Esophagus squamous epithelium (tissue), 5 donors: ENCODE measurements at places on chromosomes 2 and 18.
A peak's percentile ranks its signal among the peaks of the same experiment; 100 is the strongest.

- DNase-seq = no peak
Observed at GRCh38 chr2:121650315-121650930, 1.2 kb upstream of the CLASP1 start.

DNA sequence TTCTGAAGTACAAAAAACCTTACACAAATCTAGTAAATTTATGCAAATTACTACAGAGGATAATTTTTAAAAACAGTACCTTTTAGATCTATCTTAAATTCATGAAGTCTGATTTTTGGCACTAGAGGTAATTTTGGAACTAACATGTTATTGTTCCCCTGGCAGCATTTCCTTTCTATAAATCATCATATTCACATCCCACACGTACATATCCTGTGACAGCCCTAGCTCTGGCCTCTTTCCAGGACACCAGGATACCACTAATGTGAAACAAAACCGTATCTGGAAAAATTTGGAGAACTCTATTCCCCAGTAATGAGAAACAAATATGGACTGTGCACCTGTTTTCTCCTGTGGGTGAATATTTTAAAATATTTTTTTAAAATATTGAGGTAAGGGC, 14.0 kb upstream of the BIRC6 start:
- no peak for DNase-seq

- no peak for DNase-seq
Observed at GRCh38 chr2:238103465-238104225, 3.5 kb downstream of the ESPNL start.

- DNase-seq = no peak
Observed at GRCh38 chr2:125901278-125901677, 754.7 kb upstream of the GYPC start.

GRCh38 chr2:127081826-127082633, 24.9 kb downstream of the BIN1 start:
- peak; percentile 13 for DNase-seq

DNA sequence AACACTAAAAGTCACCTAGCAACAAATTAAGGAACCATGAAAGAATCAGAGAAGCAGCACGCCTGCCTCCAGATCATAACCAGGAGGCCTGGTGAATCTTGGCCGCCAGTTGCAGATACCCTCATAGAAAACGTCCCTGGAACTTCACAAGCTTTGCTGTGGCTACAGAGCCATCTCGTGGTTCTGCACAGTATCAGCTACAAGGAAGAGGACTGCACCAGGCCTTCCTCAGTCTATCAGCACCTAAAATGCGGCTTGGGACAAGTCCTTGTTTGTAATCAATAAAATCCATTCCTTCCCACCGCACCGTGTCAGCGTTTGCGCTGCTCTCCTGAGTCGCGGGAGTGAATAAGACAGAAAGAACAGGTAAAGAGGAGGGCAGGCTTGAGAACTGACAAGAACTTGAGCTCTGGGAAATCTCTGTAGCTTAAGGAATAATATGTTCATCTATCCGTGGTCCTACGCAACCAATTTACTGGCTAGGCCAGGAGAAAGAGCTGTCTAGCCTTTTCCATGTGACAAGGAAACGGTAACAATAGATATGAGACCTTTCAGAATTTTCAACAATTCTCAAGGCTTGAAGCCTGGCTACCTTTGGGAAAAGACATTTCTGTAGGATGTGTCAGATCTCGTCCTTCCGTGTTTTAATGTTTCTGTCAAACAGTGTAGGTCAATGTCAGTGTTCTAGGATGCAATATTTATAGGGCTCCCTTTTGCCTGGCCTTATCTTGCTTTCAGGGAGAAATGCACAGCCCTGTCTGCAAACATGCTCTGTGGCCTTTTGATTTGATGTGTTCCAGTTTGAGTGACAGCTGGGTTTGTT, 128.5 kb upstream of the RAB12 start:
- no peak for DNase-seq

DNA sequence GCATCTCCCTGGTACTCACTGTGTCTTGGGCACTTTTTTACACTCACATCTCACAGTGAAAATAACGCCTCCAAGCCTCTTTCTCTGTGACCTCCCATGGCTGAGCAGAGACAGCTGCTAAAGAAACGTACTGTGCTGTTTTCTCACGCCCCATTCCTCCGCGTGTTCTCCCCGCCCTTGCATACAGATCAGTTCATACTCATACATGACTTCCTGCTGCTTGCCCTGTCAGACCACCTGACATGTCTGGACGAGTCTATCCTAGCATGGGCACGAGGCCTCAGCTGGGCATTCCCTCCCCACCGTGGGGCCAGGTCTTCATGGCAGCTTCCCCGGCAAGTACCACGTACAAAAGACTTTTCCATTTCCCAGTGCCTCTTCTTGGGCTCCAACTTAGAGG, 21.2 kb upstream of the IL1A start:
- DNase-seq = no peak

- DNase-seq = no peak
Observed at GRCh38 chr2:208013285-208014178, 11.8 kb downstream of the PLEKHM3 start.

DNA sequence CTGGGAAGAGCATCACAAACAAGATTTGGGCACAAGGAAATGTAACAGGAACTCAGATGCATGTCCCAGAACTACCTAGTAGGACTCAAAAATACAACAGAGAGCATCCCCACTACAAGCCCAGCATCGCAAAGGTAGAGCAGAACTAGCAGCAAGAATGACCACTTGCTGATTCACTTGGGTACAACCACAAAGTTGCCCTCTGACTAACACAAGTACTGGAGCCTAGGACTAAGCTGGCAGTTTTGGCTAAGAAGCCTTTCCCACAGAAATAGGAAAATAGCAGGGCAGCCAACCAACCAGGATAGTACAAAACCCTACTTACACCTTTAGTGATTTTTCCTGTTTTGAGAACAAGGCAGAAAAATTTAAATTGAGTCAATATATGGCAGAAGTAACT, 193.8 kb downstream of the PAX3 start:
- no peak for DNase-seq

- DNase-seq = no peak
Observed at GRCh38 chr2:15889442-15890123, 50.8 kb upstream of the MYCN start.

- no peak for DNase-seq
Observed at GRCh38 chr18:10522574-10522973, 3.3 kb upstream of the NAPG start.

GRCh38 chr2:60499651-60500265, 53.7 kb downstream of the BCL11A start:
- DNase-seq = no peak

- DNase-seq = no peak
Observed at GRCh38 chr2:225008935-225009334, 33.3 kb downstream of the DOCK10 start.

GRCh38 chr2:157782057-157782845, 93.9 kb downstream of the ACVR1 start:
- no peak for DNase-seq

- DNase-seq = no peak
Observed at GRCh38 chr2:26430826-26431225, 29.1 kb downstream of the DRC1 start.

GRCh38 chr2:64869126-64869525, 120.1 kb upstream of the SLC1A4 start:
- no peak for DNase-seq

DNA sequence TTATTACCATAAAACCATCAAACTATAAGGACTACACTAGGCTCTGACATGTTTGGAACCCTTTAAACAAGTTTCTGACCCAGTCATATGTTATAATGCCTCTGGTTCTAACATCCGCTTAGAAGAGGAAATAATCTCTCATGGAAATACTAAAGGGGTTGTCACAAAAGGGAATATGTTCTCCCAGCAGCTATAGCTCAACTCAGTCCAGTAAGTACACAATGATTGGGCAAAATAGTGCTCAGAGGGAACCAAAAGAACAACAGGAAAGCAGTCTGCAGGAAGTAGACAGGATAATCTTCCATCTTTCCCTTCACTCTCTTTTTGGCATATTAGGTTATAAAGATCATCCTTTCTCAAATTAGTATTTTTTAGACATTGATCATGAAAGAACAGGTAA, 4.3 kb downstream of the SRBD1 start:
- no peak for DNase-seq

- no peak for DNase-seq
Observed at GRCh38 chr2:221137385-221137784, 434.7 kb downstream of the EPHA4 start.

- no peak for DNase-seq
Observed at GRCh38 chr2:219719521-219719920, 92.1 kb downstream of the SLC4A3 start.

DNA sequence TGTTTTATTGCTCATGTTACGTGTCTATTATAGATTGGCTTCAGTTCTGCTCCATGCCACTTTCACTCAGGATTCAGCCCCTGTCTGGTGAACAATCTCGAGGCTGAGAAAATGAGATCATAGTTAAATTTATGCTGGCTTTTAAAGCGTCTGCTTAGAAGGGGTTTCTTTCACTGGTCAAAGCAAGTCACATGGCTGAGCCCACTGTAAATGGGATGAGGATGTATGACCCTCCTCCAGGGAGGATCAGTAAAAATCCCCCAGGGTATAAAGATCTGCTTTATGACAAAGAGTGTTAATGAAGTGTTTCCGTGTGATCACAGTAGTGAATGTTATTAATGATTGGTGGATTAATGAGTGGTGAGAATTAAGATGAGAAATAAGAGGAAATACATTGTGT, 6.2 kb upstream of the PLCL1 start:
- no peak for DNase-seq

- DNase-seq = peak; percentile 4
Observed at GRCh38 chr2:230987137-230988020, 8.5 kb upstream of the SPATA3 start.

- no peak for DNase-seq
Observed at GRCh38 chr18:21682371-21683051, 22.1 kb downstream of the ABHD3 start.
